ENCODE measurements at places on chromosomes 5 and 9.

DNA sequence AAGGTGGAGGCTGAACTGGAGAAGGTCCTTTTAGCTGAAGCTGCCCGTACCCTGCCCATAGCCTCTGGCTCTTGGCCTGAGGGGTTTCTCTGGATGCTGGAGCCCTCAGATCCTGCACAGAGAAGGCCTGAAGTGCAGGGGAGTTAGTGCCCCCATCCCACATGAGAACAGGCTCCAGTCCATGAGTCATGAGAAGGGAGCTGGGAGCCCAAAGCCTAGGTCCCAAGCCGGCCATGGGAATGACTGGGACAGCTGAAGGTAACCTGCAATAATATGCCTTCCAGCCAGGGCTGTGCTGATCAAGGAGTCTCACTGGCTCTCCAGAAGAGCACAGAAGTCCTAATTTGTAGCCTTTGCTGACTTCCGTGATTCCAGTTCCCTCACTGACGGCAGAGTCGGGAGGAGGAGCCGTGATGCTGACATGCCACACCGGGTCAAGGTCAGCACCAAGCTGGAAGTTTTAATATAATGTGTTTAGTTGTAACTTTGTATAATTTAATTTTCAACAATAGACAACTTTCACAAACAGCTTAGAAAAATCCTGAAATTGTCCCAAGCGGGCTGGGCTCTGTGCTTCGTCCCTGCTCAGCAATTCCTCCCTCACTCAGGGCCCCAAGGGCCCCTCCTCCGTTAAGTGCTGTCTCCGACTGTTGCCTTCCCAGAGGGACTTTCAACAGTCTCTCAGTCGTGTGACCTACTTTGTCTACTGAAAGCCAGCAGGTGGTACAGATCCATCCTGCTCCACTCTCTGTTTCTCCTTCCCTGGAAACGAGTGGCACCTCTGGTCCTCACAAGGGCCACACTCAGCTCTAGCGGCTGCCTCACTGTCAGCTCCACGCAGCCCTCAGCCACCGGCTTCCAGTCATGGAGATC lies 387.8 kb downstream of the GADD45G start:
- DNase-seq: no peak

DNA sequence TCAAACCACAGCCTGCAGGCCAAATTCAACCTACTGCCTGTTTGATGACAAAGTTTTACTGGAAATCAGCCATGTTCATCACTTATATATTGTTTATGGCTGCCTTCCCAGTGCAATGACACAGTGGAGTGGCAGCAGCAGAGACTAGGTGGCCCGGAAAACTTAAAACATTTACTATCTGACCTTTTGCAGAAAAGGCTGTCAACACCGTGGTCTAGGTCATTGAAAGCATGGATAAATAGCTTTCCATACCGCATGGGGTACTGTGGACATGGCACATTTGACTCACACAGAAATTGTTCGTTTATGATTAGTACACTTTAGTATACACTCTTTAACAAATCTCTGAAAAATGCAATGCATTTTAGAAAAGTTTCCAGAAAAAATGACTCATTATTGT lies 298.3 kb upstream of the EFNA5 start:
- DNase-seq: no peak

DNA sequence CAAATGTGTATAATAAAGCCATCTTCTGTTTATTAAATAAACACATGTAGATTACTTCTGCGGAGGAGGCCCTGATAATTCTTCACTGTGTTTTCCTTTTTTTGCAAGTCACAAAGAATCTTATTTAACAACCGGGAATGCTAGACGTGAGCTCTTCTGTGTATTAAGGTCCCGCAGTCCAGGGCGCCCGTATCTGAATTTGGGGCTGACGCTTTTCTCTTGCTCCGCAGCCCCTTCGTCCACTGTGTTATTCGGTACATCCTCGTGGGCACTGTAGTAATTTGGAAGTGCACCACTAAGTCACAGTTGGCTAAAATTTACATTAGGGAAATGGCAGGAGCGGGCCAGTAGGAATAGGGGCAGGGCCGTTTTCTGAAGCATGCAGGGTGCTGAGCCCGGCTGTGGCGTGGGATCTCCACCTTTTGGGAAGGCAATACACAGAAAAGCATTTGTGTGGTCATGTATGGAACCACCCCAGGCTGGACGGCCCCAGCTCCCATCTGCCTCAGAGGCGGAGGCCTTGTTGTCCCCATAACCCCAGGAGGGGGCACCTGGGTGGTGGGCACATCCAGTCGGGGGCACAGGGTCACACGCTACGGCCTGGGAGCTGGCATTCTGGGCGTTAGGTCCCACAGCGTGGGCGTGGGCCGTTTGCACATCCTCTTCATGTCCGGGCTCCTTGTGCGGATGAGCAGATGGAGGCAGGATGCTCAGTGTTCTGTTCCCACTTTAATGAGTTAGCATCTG lies 258.7 kb upstream of the IRX4 start:
- no peak for DNase-seq

- no peak for DNase-seq
These were observed 1211.2 kb downstream of the EFNA5 start for GRCh38 chr5:106459541-106459940.

DNA sequence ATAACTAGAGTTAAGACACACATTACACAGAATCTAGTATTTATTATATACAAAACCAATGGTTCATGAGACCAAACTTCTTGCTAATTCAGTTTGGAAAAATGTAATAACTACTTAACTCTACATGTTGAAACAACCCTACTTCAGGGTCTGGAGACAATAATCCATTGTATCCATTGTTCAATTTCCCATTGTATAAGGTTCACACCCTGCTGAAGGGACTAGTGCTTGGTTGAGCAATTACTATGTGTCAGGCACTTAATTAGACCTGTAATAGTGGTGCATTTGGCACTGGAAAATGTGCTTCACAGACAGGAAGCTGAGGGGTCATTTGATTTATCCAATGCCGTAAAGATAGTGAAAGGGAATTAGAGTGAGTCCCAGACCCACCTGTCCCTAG lies 114.3 kb upstream of the PAPPA start:
- DNase-seq: no peak

DNA sequence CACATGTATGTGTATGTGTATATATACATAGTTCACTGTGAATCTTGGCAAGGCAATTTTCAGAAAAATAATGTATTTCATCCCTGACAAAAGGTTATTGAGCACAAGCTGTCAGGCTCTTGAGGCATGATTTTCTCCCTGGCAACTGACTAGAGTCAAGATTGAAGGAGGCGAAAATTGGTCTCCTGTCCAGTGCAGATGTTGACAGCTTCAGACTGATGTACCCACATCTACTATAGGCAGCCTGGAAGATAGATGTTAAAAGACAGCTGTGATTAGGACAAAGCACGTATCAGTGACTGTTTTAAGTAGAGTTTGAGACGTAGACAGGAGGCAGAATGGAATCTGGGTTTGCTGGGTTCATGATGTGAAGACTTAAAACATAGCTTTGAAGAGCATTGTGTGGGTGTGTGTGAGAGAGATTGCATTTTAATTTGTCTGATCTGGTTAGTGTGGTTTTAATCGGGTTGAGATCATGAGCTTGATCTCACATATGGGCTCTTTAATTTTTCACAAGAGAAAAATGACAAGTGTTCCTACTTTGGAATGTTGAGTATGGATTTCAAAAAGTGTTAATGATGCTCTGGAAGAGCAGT lies 39.1 kb downstream of the CTNNA1 start:
- no peak for DNase-seq

DNA sequence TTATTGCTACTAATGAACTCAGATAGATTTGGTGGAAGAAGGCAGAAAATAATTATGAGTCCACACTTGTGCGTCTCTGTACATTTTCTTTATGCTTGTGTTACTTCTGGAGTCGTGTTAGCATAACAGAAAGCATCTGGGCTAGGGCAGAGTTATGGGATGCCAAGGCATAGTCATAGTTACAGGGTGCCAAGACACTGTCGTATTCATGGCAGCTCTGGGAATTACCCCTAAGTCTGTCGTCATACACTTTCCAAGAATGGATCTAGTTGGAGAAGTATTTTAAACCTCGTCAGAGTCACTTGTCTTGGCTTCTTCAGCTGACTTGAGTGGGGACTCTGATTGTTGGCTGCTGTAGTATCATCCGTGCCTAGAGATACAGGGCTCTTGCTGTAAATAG lies 27.7 kb downstream of the CAMK4 start:
- DNase-seq: no peak
